ENCODE measurements at places on chromosomes 11 and 22.

- DNase-seq = no peak
Measured at GRCh38 chr11:82731691-82732277, 1.9 kb downstream of the FAM181B start.

- DNase-seq = no peak
Measured at GRCh38 chr11:4610258-4610935, 2.4 kb upstream of the TRIM68 start.

- DNase-seq = peak; percentile 4
Measured at GRCh38 chr11:13233173-13233745, 44.3 kb upstream of the BMAL1 start.

DNA sequence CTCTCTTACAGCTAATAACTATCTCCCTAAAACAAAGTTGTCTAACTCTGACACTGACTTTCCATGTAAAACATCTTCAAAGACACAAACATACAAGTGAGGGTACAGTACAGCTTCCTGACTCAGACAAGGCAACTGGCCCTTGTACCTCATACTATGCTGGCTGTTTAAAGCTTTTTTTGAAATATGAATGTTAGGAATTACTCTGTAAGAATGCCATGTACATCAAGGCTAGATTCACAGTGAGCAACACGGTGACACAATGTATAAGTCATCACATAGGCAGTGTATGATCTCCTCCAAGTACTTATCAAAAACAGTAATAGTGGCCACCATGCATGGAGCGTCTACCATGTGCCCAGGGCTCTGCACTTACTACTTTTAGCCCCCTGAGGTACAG is 28.6 kb downstream of the ALG8 start:
- no peak for DNase-seq

DNA sequence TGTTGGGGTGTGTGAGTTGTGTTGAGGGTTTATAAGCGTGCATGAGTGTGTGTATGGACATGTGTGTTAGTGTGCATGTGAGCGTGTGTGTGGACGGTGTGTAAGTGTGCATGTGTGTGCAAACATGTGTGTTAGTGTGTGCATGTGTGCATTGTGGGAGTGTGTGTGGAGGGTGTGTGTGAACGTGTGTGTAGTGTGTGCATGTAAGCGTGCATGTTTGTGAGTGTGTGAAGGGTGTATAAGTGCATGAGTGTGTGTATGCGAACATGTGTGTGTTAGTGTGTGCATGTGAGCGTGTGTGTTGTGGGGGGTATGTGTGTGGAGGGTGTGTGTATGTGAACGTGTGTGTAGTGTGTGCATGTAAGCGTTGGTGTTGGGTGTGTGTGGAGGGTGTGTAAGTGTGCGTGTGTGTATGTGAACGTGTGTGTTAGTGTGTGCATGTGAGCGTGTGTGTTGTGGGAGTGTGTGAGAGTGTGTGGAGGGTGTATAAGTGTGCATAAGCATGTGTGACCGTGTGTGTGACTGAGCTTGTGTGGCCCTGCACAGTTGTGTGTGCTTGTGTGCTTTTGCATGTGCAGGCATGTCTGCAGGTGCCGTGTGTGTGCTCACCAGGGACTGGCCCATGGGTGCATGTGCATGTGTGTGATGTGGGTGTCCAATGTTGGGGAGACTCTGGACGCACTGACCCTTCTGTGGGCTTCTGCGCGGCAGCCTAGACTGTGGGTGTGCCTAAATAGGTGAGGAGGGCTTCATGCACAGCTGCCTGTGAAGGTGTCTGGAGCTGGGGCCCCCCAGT is 866.2 kb downstream of the TBC1D22A start:
- DNase-seq = no peak

DNA sequence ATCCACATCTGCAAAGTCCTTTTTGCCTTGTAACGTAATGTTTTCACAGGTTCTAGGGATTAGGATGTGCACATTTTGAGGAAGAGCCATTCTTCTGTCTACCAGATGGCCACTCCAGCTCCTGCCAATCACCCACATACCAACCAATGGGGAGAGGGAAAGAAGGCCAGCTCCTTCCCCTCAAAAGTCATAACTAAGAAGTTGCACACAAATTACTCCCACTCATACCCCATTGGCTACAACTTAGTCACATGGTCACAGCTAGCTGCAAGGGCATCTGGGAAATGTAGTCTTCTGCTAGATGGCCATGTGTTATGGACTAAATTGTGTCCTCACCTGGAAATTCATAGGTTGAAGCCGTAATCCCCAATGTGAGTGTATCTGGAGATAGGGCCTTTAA is 15.4 kb upstream of the MYOD1 start:
- no peak for DNase-seq

DNA sequence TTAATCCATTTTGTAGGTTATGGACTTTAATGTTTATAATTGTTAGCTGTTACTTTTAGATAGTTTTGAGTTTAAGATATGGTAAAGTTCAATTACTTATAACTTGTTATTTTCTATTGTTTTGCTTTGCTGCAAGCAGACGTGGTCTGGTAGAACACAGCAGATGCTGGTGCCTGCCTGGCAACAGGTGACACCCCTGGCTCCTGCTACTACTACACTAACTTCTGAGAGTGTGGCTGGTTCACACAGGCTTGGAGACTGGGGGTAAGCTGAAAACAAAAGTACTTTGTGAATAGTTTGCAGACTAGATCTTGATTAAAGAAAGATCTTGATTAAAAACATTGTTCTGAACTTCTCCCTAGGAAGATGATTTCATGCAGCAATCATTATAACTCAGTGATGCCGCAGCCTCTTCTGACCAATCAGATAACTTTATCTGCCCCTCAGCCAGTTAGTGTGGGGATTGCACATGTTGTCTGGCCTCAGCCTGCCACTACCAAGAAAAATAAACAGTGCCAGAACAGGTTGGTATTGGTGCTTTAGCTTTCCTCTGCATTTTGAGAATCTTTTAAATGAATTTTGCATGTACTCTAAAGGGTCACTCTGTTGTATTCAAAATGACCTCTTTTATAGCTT is 90.4 kb downstream of the HIPK3 start:
- no peak for DNase-seq

DNA sequence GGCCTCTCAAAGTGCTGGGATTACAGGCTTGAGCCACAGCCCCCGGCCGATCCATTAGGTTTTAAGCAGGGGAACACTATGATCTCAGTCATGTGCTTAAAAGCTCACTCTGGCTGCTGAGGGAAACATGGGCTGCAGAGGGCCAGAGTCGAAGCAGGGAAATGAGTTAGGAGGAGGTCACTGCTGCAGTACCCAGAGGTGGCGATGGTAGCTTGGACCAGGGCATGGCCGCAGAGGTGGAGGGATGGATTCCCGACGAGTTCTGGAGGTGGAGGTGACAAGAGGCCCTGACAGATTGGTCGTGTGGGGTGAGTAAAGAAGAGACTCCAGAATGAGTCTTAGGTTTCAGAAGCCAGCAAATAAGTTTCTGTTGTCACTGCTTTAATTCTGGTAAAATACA is 54.4 kb upstream of the INCENP start:
- no peak for DNase-seq

DNA sequence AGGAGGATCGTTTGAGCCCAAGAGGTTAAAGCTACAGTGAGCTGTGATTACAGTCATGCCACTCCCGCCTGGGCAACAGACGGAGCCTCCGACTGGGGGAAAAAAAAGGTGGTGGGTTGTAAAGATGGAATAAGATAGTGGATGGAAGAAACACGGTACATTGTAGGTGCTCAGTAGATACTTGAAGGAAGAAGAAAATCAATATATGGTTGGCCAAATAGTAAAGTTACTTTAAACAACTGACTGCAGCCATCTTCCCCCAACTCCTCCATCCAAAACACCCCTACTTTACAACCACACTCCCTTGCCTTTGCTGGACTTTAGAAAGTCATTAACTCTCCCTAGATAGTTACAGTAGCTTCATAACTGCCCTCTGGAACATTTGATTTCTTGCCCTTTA is 2.5 kb upstream of the NUP98 start:
- DNase-seq = no peak

- DNase-seq = no peak
Measured at GRCh38 chr11:102108734-102109440, 1.4 kb upstream of the YAP1 start.

DNA sequence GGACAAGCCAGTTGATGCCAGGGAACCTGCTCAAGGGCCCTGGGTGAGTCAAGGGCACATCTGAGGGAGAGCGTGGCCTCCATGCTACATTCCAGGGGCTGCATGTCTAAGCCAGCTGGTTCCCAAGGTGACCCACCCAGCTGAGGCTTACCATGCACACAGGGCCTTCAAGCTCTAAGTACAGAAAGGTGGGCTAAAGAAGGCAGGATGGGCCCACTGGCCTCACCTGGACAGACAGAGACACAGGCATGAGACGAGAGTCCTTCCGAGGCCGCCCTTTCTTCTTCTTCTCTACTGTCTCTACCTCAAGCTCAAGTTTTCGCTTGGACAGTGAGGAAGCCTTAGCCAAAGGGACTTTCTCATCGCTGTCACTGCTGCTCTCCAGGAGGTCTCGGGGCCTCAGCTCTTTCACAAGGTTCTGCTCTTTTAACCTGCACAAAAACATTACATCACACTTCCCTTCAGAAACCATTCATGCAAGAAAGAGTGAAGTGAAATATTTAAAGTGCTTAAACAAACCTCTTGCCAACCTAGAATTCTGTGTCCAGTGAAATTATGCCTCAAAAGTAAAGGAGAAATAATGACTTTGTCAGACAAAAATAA is 69.9 kb downstream of the HIRA start:
- no peak for DNase-seq

DNA sequence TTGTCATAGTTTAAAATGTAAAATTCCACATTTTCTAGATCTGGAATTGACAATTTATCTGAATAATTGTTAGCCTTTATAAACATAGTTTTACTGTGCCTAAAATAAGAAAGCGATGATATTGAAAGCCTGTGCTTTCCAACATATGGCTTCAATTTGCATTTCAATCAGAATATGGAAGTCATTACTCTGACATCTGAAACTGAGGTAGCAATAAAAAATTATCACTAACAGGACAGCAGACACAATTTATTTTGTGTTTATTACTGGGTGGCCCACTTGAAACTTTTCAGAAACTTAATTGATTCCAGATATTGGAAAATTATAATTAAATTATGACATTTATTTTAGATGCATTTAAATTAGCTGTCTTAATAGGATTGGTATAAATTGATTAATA is 78.5 kb downstream of the TMEM135 start:
- no peak for DNase-seq

DNA sequence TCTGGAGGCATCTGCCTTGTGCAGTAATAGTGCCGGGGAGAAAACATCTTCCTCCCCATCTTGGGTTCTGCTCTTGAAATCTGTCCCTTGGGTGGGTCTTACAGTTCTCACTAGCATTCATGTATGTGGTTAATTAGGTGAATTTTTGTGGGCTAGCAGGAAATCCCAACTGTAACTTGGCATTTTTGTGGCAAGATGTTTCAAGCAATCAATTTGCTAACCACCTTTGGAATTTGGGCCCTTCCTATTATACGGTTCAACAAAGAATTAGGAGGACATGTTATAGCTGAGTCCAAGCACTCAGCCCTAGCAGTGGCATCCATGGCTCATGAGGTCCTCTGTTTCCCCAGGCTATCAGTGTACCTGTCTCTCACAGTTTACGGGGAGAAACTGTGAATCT is 89.1 kb upstream of the MTNR1B start:
- DNase-seq = no peak

Measured in NCI-H2171 (cell line).